ENCODE measurements at places on chromosomes 2 and 18.

DNA sequence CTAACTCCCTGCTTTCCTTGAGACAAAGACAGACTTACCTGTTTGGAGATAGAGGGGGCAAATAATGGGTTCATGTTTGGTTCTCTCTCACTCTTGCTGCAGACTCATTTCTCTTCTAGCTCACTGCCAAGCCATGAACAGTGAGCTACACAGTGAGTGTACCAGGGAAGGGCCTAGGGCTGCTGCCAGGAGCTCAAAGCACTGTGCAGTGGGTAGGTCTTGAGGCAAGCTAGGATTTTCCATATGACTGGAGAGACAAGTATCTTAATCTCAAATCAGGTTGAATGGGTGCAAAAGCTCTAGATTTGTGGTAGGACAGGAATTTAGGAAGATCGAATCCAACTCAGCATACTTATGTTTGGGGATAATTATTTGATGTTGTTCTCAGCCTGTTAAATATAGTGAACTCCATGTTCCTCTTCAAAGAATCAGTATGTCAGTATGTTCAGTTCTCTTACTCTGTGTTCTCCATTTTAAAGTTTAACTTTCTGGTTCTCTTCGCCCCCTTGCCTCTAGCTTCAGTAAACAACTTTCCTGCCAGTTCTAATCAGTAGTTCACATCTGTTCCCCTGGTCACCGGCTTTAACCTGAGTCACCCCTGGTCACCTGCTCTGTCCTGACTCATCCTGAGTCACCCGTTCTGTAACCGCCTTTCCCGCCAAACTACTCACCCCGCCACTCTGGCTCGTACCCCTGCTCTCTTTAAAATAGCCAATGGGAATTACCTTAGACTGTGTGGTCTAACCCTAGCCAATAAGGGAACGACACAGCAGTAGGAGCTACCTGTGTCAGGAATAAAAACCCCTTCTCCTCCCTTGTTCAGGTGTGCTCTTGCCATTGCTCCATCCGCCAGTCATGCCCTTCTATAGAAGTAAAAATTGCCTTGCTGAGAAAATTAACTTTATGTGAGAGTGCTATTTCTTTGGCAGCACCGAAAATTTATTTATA lies 21.9 kb downstream of the SLC25A52 start:
- no peak for DNase-seq

- DNase-seq = no peak
Measured at GRCh38 chr18:8654503-8655451, 45.5 kb downstream of the RAB12 start.

DNA sequence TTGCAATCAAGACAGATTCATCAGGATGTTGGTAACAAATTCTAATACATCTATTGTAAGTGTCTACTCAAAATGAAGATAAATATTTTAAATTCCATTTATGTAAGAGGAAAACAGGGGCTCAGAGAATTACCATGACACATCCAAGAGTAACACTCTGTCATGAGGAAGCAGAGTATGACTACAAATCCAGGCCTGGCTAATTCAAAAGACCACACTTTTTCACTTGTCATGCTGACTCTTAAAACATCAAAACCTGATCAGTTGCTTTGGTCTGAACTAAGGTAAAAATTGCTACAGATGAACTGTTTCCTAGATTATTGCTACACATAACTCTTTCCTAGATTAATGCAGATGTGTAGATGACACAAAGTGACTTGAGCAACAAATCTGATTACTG lies 880.6 kb downstream of the TSN start:
- DNase-seq = no peak

DNA sequence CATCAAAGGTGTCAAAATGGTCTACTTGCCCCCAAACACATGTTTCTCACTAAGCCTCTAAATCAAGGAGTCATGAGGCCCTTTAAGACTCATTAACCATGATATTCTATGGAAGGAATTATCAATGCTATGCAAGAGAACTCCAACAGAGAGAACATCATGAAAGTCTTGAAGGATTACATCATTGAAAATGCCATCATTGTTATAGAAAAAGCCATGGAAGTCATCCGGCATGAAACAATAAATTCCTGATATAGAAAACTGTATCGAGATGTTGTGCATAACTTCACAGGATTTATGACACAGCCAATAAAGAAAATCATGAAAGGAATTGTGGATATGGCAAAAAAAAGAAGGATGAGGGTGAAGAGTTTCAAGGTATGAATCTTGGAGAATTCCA lies 1363.6 kb upstream of the CDH2 start:
- DNase-seq = no peak

GRCh38 chr2:165682546-165682945 lies 111.5 kb downstream of the GALNT3 start:
- no peak for DNase-seq

DNA sequence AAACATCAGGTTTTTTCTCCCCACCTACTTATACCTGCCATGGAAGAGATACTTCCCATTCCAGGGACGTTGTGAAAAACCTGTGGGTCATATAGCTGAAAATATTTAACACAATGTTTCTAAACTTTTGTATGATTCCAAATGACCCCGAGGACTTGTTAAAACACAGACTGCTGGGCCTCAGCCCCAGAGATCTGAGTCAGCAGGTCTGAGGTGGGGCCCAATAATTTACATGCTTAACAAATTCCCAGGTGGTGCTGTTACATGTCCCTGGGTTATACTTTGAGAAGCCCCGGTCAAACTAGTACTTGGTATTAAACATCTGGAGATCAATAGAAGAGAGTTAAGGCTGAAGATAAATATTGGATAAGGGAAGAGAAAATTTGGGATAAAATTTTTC lies 71.4 kb upstream of the FRZB start:
- DNase-seq = no peak

GRCh38 chr2:96959406-96960110 lies 26.8 kb downstream of the FAM178B start:
- no peak for DNase-seq

DNA sequence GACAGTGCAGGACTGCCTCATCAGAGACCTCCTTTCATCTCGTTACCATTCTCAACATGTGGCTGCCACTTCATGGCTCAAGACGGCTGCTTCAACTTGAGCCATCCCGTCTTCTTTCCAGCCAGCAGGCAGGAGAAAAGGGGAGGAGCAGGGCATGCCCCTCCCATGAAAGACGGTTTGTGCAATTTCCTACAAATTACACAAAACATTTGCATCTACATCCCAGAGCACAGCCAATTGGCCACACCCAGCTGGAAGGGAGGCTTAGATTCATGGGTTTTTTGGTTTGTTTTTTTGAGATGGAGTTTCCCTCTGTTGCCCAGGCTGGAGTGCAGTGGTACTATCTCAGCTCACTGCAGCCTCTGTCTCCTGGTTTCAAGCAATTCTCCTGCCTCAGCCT lies 11.8 kb downstream of the UCN start:
- no peak for DNase-seq

GRCh38 chr18:44758861-44759631 lies 78.4 kb downstream of the SETBP1 start:
- DNase-seq = peak; percentile 56

DNA sequence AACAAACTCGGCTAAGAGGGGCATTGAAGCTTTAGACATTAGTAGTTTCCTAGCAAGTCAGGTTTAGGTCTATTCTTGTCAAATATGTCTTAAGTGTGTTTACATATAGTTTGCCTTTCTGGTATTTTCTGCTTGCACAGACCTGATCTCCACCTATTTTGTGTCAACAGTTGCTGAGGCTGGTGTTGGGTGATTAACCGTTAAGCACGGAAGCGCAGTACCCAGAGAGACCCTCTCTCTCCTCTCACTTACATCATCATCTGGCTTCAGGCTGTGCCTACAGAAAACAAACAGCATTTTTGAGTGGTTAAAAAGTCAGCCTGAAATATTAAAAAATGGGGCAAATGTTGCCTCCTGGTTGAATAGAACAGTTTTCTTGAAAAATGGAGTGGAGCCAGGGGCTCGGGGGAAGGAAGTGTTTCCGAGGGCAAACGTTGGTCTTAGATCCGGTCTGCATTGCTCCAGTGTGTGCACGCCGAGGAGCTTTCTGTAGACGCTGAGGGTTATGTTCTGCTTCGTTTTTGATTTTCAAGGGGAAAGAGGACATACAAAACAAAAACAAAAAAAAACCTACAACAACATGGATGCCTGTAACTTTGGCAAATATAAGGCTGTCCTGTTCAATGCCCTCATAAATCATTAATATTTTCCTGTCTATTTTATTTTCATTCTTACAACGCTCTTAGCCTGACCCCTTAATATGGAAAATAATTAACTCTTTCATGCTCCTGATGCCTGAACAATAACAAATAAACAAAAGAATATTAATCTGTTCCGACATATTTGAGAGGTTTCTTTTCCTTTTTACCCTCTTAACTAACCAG lies 120.8 kb downstream of the MEIS1 start:
- DNase-seq = no peak

- DNase-seq = no peak
Measured at GRCh38 chr2:157842106-157842879, 33.8 kb downstream of the ACVR1 start.

DNA sequence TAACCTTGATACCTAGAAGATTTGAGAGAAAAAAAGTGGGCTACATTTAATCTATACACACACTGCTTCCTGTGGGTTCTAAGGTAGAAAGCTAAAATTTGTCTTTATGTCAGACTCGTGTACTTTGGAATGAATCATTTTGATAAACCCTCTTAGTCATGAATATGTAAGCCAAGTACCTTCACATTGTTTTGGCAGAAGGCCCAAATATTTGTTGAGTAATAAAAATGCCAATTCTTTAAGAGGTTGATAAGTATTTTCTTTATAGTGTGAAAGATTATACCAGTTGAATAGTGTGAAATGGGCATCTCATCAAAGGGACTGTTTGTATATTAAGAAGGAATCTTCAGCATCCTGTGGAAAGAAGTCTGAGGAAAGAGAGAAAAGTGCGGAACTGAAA lies 1464.7 kb upstream of the ZEB2 start:
- no peak for DNase-seq

- DNase-seq = no peak
Measured at GRCh38 chr2:83475371-83475770, 983.7 kb downstream of the SUCLG1 start.

GRCh38 chr18:3679241-3679640 lies 229.3 kb downstream of the TGIF1 start:
- no peak for DNase-seq

- DNase-seq = no peak
Measured at GRCh38 chr18:65661391-65661790, 89.4 kb upstream of the CDH7 start.

- no peak for DNase-seq
Measured at GRCh38 chr2:236718207-236718992, 148.8 kb downstream of the ACKR3 start.

DNA sequence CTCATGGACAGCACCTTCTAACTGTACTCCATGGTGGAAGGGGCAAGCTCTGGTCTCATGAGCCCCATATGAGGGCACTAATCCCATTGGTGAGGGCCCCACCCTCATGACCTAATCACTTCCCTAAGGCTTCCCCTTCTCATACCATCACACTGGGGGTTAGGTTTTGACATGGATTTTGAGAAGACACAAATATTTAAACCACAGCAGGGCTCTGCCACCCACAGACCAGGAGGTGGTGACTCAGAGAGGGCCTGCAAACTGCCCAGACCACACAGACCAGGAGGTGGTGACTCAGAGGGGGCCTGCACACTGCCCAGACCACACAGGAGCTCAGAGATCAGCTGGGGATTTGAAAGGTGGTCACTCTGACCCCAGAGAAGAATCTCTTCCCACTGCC lies 222.0 kb downstream of the KLHL29 start:
- DNase-seq = no peak

DNA sequence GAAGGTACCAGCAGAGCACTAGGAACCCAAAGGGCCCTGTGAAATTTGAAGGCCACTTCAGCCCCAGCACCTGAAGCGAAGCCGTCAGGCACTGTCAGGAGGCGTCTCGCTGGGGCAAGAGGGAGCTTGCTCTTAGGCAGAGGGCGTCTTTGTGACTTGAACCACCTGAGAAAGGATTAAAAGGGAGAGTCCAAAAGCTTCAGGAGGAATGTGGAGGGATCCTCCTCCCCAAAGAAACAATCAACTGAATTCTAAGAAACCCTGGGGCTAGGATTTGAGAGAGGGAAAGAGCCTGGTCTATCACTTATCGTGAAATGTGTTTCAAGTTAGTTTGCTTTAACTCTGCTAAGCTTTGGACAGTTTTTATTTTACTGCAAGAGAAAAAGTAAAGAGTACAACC lies 324.9 kb upstream of the SOX11 start:
- no peak for DNase-seq

- DNase-seq = no peak
Measured at GRCh38 chr18:3219631-3220335, at the start of gene MYOM1. MYOM1 (minus strand) TSS chr18:3219968; CDS start chr18:3215223, 4,745 bp downstream.

- no peak for DNase-seq
Measured at GRCh38 chr2:107374249-107374648, 452.4 kb upstream of the RGPD4 start.

DNA sequence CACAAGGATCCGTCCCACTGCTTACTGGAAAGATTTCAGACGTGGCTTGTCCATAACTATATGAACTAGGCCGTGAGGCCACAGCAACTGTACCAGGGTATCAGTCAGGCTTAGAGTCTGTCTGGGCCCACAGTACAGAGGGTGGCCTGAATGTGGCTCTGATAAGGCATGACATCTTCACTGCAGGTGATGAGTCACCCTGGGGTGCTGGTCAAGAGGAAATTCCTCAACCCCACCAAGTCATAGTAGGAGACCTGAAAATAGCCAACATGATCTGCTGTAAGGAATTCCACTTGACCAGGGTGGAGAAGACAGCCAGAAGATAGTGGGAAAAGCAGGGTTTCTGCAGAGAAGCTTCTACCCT lies 107.7 kb downstream of the INHBB start:
- no peak for DNase-seq

- no peak for DNase-seq
Measured at GRCh38 chr2:15251753-15252152, 309.4 kb downstream of the NBAS start.

DNA sequence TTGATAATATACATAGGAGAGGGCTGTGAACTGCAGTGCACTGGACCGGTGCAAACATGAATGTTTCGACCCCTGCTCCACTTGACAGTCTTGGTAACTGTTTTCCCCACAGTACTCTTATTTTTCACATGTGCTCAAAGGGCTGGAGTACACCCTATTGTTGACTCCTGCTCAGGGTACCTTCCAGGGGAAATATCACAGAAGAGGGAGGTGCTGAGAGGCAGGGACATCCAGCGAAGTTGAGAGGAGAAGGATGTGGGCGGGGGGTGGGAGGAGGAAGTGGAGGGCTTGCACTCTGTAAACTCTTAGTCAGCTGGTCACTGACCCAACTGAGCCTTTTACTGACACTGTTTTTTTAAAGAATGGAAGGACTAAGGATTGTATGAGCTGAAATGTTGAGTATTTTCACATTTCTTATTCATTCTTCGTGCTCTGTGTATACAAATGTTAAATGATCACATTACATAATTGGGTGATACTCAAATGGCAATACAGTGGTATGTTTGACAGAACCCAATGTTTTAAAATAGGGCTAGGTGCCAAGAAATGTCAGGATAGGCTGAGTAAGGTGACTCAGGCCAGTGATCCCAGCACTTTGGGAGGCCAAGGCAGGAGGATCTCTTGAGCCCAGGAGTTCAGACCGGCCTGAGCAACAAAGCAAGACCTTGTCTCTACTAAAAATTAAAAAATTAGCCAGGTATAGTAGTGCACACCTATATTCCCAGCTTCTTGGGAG lies 10.0 kb downstream of the INPP4A start:
- peak; percentile 52 for DNase-seq

All from activated naive CD4-positive, alpha-beta T cell treated with anti-CD3 and anti-CD28 coated beads, Interleukin-2, amount 10 ng/mL, durations not matched to agents 7 days and 5 days (primary cell).